ENCODE measurements at places on chromosomes 5 and 9.

GRCh38 chr9:89234205-89235067, 55.8 kb upstream of the SHC3 start:
- DNase-seq: no peak

- DNase-seq: no peak
Observed at GRCh38 chr5:71891406-71891805, 172.3 kb downstream of the CARTPT start.

DNA sequence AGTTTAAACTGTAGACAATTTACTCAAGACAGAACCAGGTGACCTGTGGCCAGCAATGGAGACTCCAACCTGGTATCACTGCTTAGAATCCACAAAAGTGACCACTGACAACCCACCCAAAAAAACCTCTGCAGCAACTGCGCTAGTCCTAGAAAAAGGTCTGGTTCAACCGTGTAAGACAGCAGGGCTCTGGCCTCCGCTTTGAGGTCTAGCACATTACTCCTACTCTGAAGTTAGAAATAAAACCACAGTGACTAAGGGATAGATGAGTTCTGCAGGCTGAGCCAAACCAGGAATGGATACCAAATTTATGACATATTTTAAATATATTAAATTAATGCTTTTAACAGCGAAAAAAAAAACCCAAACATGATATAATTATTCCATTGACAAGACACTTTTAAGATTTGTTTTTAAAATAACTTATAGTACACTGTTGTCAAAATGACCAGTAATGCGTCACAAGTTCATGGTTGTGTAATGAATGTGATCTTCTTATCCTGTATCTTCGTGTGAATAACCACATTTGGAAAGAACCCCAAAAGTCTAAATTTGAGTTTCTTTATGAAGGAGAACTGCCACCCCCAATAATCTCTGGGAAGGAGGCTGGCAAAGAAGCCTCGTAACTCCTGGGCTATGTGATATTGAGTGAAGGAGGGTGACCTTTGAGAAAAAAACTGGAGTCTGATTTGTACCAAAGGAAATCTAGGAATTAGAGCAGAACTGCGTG, 101.9 kb upstream of the SLC44A1 start:
- DNase-seq: no peak

- no peak for DNase-seq
Observed at GRCh38 chr9:120904978-120905301, 21.7 kb downstream of the TRAF1 start.
